ENCODE measurements at places on chromosomes 11 and 22.

GRCh38 chr22:50670914-50671538 lies 1.6 kb upstream of the SHANK3 start:
- H3K27ac ChIP-seq, result no peak overlapping the region
- H3K4me1 ChIP-seq, result peaks cover 2% of the 10 kb centered on the region
- H3K27me3 ChIP-seq, result peaks cover 49% of the 10 kb centered on the region

- no peak for DNase-seq
- no peaks in the 10 kb centered on the region for H3K36me3 ChIP-seq
- H3K4me3 ChIP-seq, result no peak overlapping the region
- no peaks in the 10 kb centered on the region for H3K27me3 ChIP-seq
- no peak overlapping the region for H3K27ac ChIP-seq
Measured at GRCh38 chr22:33848251-33848650, 72.0 kb downstream of the LARGE1 start.

DNA sequence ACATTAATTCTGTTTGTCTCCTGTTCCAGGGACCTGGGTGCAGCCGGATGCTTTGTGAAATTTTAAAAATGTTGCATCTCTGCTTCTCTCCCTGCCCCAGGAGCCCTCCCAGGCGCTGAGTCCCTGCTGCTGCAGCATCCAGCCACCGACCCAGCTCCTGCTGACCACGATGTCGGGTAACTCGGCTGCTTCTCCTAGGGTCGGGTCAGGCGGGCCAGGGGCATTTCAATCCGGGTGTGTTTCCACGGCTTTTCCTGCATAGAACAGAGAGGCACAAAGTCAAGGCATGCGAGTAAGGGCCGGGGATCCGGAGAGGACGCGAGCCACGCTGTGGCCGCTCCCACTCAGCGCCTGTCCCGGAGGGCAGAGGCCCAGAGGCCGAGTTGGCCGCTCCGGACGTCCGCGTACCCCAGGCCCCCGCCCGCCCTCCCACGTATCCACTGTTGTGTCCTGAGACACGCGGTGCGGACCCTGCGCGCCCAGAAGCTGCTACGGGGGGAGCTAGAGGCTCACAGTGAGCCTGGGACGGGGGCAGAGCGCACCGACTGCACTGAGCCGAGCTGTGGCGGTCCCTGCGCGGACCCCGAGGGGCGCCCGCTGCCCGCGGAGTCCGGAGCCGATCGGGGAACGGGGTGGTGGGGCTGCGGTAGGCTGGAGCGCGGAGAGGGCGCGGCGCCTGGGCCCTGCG lies at the start of gene POU2AF3:
POU2AF3 (plus strand) TSS at position 134 of the 688 bp plus-strand sequence; CDS start at position 170, 36 bp downstream.
- DNase-seq, result no peak
- H3K4me3 ChIP-seq, result peak within 1 kb of the TSS; percentile 25
- no peak within 1 kb of the TSS for H3K27ac ChIP-seq
- H3K27me3 ChIP-seq, result peaks cover 42% of the 10 kb centered on the region

DNA sequence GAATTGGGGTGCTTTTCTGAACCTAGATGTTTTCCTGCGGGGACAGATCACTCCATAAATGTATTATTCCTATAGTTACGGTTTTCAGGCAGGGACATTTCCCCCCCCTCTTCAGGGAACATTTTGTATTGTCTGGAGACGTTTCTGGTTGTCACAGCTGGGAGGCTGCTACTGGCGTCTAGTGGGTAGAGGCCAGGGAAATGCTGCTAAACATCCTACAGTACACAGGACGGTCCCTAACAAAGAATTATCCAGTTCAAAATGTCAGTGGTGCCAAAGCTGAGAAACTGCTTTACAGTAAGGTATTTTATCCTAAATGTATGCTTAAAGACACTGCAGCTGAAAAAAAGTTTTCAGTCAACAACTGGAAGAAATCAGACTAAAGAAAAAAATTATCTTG lies 19.4 kb downstream of the PIWIL4 start:
- no peaks in the 10 kb centered on the region for H3K36me3 ChIP-seq
- no peak for DNase-seq
- H3K27ac ChIP-seq, result no peak overlapping the region
- H3K4me3 ChIP-seq, result no peak overlapping the region
- no peaks in the 10 kb centered on the region for H3K27me3 ChIP-seq

GRCh38 chr22:23248583-23248982 lies 68.3 kb downstream of the BCR start:
- no peaks in the 10 kb centered on the region for H3K27me3 ChIP-seq
- no peak overlapping the region for H3K4me3 ChIP-seq
- peaks cover 28% of the 10 kb centered on the region for H3K4me1 ChIP-seq
- DNase-seq, result no peak
- no peak overlapping the region for H3K27ac ChIP-seq

DNA sequence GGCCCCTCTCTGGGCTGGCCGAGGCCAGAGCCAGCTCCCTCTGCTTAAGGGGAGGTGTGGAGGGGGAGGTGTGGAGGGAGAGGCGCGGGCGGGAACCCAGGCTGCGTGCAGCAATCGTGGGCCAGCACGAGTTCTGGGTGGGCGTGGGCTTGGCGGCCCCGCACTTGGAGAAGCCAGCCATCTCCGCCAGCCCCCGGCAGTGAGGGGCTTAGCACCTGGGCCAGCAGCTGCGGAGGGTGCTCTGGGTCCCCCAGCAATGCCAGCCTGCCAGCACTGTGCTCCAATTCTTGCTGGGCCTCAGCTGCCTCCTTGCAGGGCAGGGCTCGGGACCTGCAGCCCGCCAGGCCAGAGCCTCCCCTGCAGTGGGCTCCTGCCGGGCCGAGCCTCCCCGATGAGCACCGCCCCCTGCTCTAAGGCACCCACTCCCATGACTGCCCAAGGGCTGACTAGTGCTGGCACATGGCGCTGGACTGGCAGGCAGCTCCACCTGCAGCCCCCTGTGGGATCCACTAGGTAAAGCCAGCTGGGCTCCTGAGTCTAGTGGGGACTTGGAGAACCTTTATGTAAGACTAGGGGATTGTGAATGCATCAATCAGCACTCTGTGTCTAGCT lies 96.7 kb upstream of the OR9G4 start:
- DNase-seq, result no peak
- no peak overlapping the region for H3K4me3 ChIP-seq
- H3K27ac ChIP-seq, result no peak overlapping the region
- no peaks in the 10 kb centered on the region for H3K4me1 ChIP-seq
- H3K36me3 ChIP-seq, result no peaks in the 10 kb centered on the region
- no peaks in the 10 kb centered on the region for H3K27me3 ChIP-seq

DNA sequence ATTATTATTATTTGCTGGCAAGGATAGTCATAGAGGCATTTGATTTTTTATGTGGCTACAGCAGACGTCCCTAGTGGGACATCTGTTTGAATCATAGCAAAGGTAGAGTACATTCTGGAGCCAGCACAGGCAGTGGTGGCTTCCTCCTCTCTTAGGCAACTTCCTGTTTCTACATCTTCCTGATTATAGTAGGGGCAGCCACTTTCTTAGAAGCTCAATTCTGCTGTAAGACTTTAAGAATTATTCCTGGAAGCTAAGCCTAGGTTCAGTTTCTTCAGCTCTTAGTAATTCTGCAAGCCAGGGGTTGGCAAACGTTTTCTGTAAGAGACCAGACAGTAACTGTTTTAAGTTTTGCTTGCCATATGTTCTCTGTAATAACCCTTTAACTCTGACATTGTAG lies 129.3 kb upstream of the TENM4 start:
- H3K4me1 ChIP-seq, result no peaks in the 10 kb centered on the region
- H3K27me3 ChIP-seq, result no peaks in the 10 kb centered on the region

GRCh38 chr11:60989093-60989650 lies 17.7 kb downstream of the CD6 start:
- H3K27ac ChIP-seq, result peak overlapping the region; percentile 99
- H3K4me3 ChIP-seq, result peak overlapping the region; percentile 96
- peaks cover 67% of the 10 kb centered on the region for H3K36me3 ChIP-seq
- H3K4me1 ChIP-seq, result peaks cover 77% of the 10 kb centered on the region
- no peak for DNase-seq

DNA sequence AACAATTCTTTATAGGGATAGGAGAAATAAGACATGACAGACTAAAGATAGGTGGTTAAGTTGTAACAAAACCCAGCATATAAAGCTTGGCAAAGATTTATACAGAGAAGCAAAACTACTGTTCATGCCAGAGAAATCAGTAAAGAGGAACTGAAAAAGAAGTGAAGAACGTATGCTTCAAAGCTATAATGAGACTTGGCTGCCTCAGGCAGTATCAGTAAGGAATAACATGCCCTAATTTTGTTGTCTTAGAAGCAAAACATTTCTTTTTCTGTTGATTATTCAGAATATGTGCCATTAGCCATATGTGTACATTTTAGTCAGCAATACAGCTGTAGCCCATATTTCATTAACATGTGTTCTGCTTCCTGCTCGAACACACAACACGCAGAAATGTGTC lies 403.2 kb downstream of the NELL1 start:
- H3K27ac ChIP-seq, result no peak overlapping the region
- H3K27me3 ChIP-seq, result no peaks in the 10 kb centered on the region
- H3K36me3 ChIP-seq, result no peaks in the 10 kb centered on the region
- no peak for DNase-seq
- no peaks in the 10 kb centered on the region for H3K4me1 ChIP-seq
- no peak overlapping the region for H3K4me3 ChIP-seq
